SHP77 (cell line): ENCODE measurements at places on chromosomes 13 and 19.

- no peak for DNase-seq
Measured at GRCh38 chr19:43318796-43319314, 34.6 kb upstream of the CD177 start.

DNA sequence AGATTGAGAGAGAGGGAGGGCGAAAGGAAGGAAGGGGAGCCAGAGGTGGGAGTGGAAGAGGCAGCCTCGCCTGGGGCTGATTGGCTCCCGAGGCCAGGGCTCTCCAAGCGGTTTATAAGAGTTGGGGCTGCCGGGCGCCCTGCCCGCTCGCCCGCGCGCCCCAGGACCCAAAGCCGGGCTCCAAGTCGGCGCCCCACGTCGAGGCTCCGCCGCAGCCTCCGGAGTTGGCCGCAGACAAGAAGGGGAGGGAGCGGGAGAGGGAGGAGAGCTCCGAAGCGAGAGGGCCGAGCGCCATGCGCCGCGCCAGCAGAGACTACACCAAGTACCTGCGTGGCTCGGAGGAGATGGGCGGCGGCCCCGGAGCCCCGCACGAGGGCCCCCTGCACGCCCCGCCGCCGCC is at the start of gene TNFSF11:
TNFSF11 (plus strand) TSS at position 142 of the 400 bp plus-strand sequence; CDS start at position 294, 152 bp downstream.
- DNase-seq, result no peak

- no peak for DNase-seq
Measured at GRCh38 chr13:42836930-42837690, 55.7 kb downstream of the FAM216B start.

- DNase-seq, result no peak
Measured at GRCh38 chr19:50959731-50960500, 7.1 kb upstream of the KLK5 start.

GRCh38 chr19:20925481-20925880 is 2.4 kb downstream of the ZNF85 start:
- no peak for DNase-seq

DNA sequence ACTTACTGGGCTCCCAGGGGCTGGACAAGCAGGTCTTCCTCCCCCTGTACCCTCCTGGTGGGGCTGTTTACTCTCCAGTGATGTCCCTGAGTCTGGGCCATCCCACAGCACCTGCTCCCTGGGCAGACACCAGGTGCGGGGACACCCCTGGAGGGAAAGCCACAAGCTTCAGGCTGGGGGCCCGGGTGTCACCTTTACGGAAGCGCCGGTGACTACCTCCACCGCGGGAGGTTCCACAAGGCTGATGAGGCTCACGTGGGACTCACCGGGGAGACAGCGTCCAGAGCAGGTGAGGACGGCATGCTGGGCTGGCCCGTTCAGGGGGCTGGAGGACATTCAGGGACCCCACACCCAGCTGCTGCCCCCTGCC is 24.9 kb downstream of the NFILZ start:
- DNase-seq, result peak; percentile 62
